Activated CD4-positive, CD25-positive, alpha-beta regulatory T cell treated with anti-CD3 and anti-CD28 coated beads, Interleukin-2, amount 50 U/mL, for 24 hours (primary cell): ENCODE measurements at places on chromosomes 11 and 22.

DNA sequence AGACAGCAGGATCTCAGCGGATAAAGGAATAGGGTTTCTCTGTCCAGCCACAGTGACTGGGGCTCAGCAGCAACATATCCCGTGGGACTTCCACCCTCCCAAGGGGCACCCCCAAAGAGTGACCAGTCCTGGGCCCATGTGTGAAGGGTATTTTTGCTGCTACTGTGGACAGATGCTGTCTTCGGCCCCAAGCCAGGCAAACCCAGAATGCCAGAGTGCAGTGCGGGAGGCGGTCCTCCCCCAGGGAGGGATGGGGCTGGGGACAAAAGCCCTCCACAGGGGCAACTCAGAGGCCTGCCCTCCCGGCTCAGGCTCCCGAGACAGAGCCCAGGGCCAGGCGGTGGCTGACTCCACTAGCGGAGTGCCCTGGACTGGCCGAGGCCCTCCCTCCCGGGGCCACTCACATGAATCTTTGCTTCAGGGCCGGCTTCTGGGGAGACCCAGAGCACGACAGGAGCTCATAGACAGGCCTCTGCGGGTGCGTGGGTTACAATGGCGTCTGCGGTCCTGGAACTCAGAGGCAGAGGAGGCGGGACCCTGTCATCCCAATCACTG lies 34.7 kb upstream of the WNT7B start:
- no peak for ATAC-seq

- ATAC-seq = no peak
Measured at GRCh38 chr11:69539416-69540117, 58.1 kb downstream of the LINC01488 start.

DNA sequence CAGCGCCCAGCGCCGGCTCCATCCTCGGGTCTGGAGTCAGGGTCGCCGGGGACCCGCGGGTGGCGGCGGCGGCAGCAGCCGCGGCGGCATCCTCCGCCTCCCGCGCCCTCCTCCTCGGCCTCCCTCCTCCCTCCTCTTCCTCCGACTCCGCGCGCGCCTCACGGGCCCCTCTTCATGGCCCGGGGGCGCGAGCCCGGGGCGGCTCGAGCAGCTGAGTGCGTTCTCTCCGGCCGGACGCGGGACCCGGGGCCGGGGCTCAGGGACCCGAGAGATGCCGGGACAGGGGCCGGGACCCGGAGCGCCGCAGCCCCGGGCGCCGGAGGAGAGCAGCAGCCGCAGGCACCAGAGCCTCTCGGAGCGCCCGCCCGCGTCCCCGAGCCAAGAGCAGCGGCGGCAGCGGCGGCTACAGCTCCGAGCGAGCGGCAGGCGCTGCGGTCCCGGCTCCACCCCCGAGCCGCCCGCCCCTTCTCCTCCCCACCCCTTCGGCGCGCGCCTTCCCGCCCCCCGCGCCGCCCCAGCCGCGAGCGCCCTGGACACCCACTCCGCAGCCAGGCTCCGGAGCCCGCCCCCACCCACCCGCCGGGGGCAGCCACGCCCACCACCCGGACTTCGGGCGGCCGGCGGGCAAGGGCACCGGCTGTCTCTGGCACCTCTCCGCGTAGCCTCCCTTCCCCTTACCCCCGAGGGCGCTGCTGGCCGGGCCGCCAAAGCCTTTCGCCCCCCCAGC lies at the start of gene CHST1:
Gene CHST1 (minus strand): TSS at position 417 of the 727 bp plus-strand sequence. CDS start 14,699 bp downstream, outside the sequence.
- peak; percentile 21 for ATAC-seq

DNA sequence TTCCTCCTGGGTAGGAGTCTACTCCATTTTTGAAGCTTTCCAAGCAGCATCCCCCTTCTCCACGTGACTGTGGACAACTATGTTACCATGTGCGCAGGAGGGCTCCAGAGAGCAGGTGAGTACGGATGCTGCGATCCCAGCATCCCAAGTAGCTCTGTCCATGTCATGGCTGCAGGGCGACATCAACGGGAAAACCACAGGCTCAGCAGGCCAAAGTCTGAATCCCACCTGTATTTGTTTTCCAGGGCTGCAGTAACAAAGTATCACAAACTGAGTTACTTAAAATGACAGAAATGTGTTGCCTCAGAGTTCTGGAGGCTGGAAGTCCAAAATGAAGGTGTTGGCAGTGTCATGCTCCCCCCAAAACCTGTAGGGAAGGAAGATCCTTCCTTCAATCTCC lies 40.3 kb downstream of the MCHR1 start:
- no peak for ATAC-seq

DNA sequence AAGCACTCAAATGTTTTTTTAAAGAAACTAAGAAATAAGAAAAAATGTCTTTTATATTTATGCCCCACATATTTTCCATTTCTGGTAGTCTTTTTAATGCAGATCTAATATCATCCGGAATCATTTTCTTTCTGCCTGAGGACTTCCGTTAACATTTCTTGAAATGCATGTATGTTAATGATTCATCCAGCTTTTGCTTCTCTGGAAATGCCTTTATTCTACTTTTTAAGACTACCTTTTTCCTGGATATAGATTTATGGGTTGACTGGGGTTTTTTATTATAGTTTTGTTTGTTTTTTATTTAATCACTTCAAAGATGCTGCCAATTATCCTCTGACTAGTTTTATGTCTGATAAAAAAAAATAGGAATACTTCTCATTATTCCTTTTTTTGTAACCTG lies 57.1 kb upstream of the LDLRAD3 start:
- no peak for ATAC-seq

- no peak for ATAC-seq
Measured at GRCh38 chr11:69928121-69928520, 108.9 kb upstream of the FGF3 start.
